Activated T-cell treated with anti-CD3 and anti-CD28 coated beads for 48 hours (primary cell): ENCODE measurements at places on chromosomes 4 and X.

GRCh38 chr4:123288309-123289025 is 108.1 kb upstream of the SPRY1 start:
- DNase-seq: no peak

DNA sequence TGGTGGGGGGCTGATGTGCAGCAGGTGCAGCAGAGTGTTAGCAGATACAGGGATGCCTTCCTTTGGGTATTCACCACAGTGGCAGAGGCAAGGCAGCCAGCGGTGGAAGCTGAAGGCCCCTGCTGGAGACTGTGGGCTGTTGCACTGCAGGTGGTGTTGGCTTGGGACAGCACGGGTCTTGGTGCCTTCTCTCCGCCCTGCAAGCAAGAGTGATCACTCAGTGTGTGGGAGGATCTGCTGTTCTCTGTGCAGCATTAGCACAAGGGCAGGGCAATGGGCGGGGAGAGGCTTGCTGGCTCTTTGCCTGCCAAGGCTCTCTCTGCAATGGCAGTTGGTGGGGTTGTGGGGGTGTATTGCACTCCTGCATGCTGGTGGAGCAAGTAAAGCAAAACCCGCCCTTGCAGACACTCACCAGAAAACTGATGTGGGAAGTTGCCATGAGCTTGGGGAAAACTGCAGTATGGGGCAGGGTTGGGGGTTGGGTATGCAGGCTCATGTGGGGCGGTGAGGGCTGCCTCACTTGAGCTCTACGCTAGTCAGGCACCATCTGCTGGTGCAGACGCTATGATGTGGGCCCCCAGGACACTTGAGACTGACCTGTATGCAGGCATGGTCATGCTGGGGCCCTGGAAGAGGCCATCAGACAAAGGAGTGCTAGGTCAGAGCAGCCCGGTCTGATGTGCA is 820.8 kb upstream of the GRIA3 start:
- DNase-seq: no peak

DNA sequence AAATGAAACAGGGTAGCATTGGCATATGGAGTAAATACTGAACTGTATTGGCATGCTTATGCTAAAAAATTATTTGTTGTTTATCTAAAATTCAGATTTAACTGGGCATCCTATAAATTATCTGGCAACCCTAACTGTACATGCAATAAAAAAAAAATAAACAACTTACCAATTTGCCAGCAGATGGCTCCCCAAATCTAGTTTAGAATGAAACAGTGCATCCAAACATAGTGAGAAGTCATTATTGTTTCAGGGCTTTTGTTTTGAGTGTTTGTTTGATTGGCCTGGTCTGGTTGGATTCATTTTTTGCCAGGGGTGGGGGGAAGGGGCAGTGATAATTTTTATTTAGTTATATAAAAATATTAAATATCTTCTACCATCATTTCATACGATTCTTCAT is 12.8 kb upstream of the NSUN7 start:
- DNase-seq: no peak

- no peak for DNase-seq
These were observed 275.5 kb downstream of the PPARGC1A start for GRCh38 chr4:23614284-23614892.

DNA sequence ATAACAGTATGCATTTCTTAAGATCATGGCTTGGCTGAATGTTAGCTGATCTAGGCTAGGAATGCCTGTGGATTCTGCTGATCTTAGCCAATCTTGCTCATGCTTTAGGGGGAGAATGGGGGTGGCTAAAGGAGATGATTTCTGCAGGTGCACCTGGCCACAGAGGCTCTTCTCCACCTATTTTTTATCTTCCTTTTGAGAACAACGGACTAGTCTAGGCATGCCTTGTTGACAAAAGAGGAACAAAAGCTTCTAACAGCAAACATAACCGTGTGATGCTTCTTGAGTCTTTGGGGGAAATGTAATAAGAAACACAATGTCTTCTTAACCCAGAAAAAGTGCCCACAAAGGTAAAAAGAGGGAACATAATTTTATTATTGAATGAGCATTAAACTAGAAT is 743.5 kb downstream of the ARAP2 start:
- DNase-seq: no peak

GRCh38 chrX:149398027-149398426 is 107.1 kb downstream of the IDS start:
- DNase-seq: no peak

DNA sequence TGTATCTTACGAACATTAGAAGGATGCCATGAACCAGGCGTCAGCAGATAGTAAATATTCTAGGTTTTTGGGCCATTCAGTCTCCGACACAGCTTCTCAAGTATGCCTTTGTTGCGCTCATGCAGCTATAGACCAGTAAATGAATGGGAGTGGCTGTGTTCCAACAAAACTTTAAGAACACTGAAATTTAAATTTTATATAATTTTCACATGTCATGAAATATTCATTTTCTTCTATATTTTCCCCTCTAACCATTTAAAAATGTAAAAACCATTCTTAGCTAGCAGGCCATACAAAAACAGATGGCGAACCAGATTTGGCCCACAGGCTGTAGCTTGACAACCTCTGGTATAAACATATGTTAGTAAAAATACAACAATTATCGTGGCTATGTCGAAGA is 151.8 kb upstream of the KIT start:
- DNase-seq: no peak

GRCh38 chr4:47749060-47749459 is 88.8 kb downstream of the CORIN start:
- DNase-seq: no peak

GRCh38 chr4:1241466-1241935 is 7.4 kb downstream of the CTBP1 start:
- no peak for DNase-seq

DNA sequence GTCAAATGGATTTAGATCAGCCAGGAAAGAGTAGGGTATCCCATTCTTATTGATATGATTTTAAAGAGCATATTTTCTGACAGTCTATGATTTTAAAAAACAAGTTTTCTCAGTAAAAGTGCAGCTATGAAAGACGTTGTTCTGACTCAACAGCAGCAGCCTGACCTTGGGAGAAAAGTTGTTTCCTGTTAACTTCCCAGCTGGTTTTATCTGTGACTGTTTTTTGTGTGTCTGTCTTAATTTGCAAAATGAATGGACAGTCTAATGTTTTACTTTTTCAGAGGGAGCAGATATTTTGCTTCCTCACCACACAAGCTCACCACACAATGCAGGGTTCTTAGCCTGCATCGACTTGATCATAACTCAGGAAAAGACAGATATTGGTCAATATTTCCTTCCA is 764 bp upstream of the MTHFD2L start:
- no peak for DNase-seq

- DNase-seq: no peak
These were observed 543.8 kb upstream of the DIAPH2 start for GRCh38 chrX:96140796-96141195.

- no peak for DNase-seq
These were observed 186.7 kb downstream of the PALLD start for GRCh38 chr4:168683595-168683994.

GRCh38 chr4:187333151-187333550 is 609.5 kb upstream of the FAT1 start:
- DNase-seq: no peak

GRCh38 chr4:150055467-150055866 is 22.8 kb upstream of the DCLK2 start:
- DNase-seq: no peak

DNA sequence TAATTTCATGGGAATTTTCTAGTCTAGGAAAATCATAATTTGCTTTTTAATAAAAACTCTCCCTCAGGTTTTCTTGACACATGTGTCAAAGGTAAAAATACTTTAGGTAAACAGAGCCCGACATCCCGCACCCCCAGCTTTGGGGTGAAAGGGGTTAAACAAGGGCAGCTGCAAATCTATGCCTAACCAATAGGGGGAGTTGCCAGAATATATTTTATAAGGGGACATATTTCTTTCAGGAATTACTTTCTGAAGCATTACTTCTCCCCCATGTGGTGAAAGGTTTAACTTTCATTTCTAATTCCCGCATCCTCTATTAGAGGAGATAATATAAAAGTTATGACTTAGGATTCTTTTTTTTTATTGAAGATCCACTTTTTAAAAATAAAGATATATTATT is 53.9 kb upstream of the HEPH start:
- no peak for DNase-seq

DNA sequence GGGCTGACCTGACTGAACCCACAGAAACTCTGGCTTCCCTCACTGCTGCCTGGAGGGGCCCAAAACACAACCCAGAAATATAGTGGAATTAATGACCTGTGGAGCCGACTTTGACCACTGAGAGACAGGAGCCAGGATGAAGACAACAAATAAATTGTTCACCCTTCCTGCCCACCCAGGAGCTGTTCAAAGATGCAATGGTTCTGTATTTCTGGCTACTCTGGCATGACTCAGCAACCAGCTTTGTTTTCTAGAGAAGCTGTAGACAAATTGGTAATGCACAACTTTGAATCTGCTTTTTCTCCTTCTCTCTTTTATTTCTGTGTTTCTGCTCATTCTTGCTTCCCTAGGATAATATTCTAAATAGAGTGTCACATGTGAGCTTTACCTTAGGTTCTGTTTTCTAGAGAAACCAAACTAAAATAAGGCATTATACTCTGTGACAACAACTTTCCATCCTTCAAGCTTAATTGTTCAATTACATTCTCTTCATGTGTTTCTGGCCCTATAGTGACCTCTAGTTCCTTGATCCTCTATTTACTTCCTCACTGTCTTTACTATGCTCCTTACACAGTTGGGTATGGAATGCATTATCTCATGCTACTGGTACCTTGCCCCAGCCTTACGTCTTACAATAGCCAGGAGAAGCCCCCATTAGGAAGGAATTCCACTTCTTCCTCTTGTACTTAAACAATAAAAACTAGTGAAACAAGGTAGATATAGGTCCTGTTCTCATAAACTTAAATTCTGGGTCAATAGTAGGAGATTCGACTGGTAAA is 6.5 kb upstream of the PRKG2 start:
- DNase-seq: no peak

DNA sequence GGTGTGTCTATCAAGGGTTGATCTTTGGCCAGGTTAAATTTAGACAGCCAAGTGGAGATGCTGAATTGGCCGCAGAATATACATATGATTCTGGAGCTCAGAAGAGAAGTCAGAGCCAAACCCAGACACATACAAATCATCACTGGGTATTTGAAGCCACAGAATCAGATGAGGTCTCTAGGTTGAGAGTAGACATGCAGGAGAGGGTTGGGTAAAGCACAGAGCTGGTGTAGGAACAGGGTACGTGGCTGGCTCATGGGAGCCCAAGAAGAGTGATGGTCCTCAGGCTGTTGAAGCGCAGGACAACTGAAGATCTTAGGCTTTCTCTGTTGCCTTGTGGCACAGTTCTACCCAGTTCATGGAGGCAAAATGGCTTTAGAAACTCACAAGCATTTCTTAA is 37.7 kb downstream of the ADAMTS3 start:
- DNase-seq: no peak

DNA sequence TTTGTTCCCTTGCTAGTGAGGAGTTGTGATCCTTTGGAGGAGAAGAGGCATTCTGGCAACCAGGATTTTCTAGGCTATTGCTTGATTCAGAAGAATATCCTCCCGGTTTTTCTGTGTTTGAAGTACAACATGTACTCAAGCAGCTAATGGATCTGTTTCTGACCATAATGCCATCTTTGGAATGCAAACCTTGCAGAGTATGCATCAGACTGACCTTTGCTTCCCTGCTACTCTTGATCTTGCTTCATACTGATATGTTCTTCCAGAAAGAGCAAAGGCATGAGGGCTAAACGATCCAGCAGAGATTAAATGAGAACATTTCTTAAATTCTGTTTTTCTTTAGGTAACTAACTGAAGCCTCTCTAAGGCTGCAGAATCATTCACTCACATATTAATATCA is 265.4 kb upstream of the SLC7A11 start:
- no peak for DNase-seq

GRCh38 chr4:27714073-27714472 is 853.4 kb downstream of the STIM2 start:
- no peak for DNase-seq

GRCh38 chrX:79235899-79236298 is 91.4 kb downstream of the GPR174 start:
- no peak for DNase-seq

GRCh38 chr4:186294160-186294559 is 28.2 kb downstream of the F11 start:
- no peak for DNase-seq

DNA sequence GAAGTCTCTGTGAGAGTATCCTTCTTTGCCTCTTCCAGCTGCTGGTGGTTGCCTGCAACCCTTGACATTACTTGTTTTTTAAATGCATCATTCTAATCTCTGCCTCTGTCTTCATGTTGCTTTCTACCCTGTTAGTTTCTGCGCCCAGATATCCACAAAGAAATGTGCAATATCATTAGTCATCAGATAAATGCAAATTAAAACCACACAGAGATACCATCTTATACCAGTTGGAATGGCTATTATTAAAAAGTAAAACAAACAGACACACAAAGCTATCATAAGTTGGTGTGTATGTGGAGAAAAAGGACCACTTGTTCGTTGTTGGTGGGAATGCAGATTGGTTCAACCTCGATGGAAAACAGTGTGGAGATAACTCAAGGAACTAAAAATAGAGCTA is 517.4 kb downstream of the FAT4 start:
- no peak for DNase-seq

DNA sequence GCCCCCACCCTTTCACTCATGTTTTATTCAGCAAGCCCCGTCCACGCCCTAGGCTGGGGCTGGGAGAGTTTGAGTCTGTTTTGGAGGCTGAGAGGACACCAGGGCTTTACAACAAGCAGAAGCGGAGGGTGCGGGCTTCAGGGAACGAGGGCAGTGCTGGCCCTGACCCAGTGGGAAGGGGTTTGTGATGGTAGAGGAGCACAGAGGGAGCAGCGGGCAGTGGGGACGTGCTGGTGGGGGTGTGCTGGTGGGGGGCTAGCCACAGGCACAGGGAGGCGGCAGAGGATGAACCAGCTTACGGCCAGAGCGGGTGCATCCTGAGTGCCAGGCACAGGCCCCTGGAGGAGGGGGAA is 26.4 kb downstream of the NSG1 start:
- no peak for DNase-seq

- peak; percentile 24 for DNase-seq
These were observed 28.8 kb downstream of the ATP8A1 start for GRCh38 chr4:42627885-42628646.

DNA sequence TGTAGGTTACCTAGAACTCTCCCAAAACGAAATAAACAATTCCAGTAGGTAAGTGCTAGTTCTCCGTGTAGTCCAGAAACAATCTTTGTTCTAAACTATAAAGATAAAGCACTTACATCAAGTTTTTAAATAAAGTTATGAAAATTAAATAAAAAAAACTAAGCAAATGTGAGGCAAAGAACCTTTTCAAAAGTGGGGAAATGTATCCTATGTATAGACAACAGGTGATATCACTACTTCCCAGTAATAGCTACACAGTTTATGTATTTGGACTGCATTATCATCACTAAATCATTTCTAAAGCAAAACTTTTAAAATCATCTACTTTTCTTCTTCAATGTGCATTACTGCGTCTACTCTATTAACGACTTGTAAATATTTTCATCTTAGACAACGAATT is 2.0 kb downstream of the YTHDC1 start:
- no peak for DNase-seq
